A172 (cell line): ENCODE measurements at places on chromosomes 7 and 10. TPM values are rescaled to one million over a fixed set of nuclear protein-coding genes. Genes with fewer than 3 reads are reported as not detected.

DNA sequence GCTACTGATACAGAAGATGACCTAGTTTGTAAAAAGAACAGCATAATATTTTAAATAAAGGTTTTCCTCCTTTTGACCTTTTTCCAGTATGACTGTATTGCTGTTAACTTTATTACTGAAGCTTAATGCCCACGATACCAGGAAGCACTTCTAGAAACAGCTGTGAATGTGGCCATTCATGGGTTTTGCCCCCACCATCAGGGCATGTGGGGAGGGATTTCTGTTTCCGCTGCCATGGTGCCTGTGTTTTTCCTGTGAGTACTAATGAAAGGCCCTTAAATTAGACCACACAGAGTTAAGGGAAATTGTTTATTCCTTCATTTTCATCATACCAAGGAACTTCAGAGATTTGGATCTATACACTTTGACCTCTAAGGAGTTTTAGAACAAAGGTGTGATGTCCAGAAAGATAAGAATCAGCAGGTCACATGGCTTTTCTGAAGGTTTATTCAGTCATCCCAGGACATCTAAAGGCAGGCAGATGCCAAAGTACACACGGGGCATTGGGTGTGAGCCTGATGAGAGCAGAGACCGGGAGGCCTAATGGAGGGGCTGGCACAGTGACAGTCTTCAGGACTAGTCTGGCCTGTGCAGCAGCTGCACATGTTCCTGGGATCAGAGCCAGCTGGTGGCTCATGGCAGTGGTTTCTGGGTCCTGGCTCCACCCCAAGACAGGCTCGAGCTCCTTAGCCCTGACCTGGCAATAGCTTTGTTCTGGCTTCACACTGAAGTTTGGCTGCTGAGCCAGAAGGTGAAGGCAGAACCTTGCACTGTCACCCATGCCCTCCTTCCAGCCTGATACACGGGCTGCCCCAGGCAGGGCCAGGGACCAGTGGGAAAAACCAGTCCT lies 190.9 kb downstream of the REEP3 start:
- peak; percentile 99 for DNase-seq

- no peak for DNase-seq
These were observed 442.3 kb upstream of the ZMIZ1 start for GRCh38 chr10:78626471-78626870.

CDHR3 gene
- 0.10 and 0.14 TPM in 2 replicates for total RNA-seq

DNA sequence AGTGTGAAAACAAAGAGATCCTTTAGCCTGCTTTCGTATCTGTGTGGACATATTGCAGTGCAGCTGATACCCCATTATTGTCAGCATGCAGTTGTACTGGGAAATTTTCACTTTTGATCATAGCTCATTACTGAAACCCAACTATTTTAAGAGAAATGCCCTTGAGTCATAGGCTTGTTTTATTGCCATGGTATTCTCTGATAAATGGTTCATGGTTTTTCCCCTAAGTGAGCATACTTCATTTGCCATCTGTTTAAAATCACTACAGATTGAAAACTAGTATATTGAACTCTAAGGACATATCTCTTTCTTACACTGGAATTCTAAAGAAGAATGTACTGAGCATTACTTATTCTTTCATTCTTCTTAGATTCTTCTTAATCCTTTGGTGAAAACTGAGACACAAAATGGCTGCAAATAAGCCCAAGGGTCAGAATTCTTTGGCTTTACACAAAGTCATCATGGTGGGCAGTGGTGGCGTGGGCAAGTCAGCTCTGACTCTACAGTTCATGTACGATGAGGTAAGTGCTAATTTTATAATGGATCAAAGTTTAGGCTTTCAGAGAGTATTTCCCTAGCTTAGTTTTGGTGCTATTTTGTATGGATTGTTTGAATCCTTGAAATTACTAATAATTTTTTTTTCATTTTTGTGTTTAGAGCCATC lies 63.0 kb downstream of the RALA start:
- peak; percentile 50 for DNase-seq

FLNC gene
- total RNA-seq, result 23.1 and 33.3 TPM in 2 replicates

DNA sequence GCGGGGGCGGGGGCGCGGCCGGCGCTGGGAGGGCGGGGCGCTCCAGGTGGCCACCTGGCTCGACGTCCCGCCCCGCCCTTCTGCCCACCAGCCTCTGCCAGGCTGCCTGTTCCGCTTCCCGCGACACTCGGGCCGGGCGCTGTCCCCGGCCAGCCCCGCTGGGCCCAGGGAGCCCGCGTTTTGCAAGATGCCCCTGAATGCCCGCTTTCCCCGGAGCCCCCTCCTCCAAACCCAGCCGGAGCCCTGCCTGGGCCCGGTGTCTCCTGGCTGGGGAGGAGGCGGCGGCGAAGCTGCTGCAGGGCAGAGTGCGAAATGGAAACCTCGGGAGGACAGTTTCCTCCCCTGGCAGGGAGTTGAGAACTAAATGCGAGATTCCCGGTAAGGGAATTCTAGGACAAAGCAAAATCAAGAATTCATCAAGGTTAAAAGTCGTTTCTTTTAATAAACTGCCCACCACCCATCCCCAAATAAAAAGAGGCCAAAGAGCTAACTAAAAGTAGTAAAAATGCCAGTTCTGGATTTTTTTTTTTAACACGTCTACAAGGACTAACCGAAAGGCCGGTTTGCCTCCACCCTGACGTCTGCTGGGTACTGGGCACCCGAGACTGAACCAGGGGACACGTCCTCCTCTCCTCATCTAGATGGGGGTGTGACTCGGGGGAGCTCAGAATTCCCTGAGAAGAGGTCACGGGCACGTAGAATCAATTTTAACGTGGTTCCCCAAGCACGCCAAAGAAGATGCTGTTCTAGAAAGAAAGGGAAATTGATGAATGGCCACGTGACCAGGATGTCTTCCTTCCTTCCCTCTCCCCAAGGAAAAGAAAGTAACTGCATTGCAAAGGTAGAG lies 200.4 kb upstream of the NFE2L3 start:
- DNase-seq, result no peak

- DNase-seq, result peak; percentile 52
These were observed 57.0 kb downstream of the P4HA1 start for GRCh38 chr10:73039635-73040034.

DNA sequence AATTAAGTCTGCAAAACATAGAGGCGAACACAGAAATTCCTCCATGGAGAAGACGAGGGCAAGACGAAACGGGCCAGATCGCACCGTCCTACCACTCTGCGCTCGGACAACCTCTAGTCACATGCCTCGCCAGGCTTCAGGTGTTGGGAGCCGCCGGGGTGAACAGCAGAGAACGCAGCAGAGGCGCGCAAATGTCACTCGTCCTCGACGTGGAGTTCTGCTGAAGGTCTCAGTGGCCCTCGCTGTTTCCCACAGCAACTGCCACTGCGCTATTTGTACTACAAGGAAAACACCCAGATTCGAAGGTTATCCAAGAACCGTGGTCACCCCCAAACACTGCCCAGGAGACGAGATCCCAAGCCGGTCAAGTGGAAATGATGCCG lies 9.2 kb downstream of the CTBP2 start:
- no peak for DNase-seq

DNA sequence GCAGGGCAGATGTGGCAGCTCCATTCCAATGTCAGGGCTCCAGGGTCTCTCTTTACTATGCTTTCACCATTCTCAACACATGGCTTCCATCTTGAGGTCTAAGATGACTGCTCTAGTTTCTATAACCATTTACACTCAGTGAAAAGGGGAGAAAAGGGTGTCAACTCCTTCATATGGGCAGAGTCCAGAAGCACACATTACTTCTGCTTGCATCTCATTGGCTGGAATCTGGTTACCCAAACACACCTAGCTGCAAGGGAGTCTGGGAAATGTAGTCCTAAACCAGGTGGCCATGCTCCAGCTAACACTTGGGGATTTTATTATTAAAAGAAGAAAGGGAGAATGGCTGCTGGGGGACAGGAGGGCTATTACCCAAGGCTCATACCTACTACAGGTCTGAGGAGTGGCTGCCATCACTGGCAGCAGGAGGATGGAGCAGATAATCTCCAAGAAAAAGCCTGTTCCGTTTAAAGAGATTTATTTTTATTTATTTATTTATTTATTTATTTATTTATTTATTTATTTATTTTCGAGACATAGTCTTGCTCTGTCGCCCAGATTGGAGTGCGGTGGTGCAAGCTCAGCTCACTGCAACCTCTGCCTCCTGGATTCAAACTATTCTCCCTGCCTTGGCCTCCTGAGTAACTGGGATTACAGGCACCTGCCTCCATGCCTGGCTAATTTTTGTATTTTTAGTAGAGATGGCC lies 29.1 kb upstream of the LBX1 start:
- DNase-seq, result peak; percentile 29

EPO gene
- not detected in 2 replicates for total RNA-seq

GRCh38 chr7:36904101-36904500 lies 179.8 kb upstream of the AOAH start:
- no peak for DNase-seq

LLCFC1 gene
- total RNA-seq, result not detected in 2 replicates
